ENCODE measurements at places on chromosomes 11 and 22.

DNA sequence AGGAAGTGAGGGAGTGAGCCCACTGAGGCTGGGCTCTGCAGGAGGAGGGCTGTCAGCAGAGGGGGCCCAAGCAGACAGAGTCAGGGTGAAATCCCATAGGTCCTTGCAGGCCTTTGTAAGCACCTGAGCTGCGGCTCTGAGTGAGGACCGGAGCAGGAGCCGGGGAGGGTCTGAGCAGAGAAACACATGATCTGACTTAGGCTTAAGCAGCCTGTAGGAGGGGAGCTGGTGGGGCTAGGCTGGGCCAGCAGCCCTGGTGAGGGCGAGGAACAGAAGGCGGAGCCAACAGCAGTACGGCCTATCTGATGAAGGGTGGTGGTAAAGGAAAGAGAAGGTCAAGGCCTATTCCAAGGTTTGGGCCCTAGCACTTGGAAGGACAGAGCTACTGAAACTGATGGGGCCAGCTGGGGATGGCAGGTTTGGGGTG lies 26.9 kb upstream of the CBX7 start:
- DNase-seq: peak; percentile 72

DNA sequence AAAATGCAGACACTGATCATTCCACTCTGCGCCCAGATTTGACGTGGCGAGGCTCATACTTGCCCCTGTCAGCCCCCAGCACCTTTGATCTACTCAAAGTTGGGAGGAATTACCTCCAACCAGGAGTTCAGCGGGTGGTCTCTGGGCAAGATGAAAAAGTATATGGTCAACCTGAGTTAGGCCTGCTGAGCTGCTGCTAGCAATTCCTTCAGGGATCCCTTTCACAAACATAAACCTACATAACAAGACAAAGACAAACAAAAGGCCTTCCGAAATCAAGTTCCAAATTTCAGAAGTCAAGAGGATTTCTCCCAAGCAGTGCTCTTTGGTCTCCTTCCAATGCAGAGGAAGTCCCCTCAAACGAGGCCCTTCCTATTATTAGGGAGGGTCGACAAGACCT lies 20.8 kb downstream of the CLDN5 start:
- DNase-seq: no peak

DNA sequence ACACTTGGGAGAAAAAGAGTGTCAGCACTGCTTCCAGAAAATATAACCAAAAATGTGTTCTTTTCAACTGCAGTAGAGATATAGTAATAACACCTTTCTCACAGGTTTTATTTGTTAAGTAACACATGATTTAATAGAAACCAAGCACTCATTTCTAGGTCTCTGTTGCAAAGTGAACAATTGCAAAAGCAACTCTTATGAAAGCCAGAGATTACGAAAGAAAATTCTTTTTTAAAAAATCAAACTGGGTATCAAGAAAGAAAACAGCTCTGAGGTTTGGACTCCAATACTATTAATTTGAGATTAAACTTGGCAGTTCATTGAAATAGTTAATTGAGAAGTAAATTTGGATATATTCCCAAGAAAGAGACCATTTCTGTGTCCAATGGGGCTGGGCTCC lies 9.8 kb upstream of the XKR3 start:
- DNase-seq: no peak

GRCh38 chr22:22384267-22384666 lies 124.3 kb downstream of the ZNF280B start:
- DNase-seq: no peak

- DNase-seq: no peak
These were observed 296.6 kb downstream of the TBC1D22A start for GRCh38 chr22:47059076-47059475.

GRCh38 chr11:15695096-15695721 lies 580.5 kb downstream of the INSC start:
- DNase-seq: no peak

DNA sequence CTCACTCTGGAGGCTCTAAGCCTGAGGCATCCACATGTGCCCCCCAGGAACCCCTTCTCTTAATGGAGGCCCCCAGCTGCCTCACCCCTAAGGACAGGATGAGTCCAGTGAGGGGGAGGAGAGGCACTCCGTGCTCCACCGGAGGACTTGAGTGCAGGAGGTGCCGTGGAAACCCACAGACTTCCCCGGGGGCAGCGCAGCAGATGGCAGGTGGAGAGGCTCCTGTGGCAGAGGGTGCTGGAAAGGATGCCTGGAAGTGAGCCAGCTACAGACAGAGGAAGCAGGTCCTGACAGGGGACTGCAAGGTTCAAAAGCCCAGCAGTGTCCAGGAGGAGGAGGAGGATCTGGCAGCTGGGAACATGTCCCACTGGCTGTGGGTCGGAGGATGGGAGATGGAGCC lies 1384.0 kb downstream of the TBC1D22A start:
- no peak for DNase-seq

GRCh38 chr11:62018981-62019664 lies 51.7 kb upstream of the FTH1 start:
- no peak for DNase-seq

DNA sequence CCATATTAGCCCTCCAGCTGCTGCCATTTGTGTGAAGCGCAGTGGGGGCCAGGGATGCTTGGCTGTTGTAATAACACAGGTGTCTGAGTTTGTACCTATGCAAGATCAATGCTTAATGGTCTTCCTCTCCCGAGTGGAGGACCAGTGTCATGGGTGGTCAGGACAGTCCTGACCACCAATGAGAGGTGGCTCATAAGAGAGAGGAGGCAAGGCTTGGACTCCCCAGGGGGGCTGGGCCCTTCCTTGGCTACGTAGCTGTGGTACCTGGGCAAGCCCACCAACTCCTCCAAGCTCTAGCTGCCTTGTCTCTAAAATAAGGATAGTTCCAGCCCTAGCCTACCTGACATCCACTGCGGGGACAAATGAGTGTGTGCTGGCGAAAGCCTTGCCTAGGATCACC lies 79.2 kb downstream of the OSBP2 start:
- no peak for DNase-seq

GRCh38 chr11:9664276-9665171 lies 647 bp downstream of the SWAP70 start:
- peak; percentile 37 for DNase-seq

DNA sequence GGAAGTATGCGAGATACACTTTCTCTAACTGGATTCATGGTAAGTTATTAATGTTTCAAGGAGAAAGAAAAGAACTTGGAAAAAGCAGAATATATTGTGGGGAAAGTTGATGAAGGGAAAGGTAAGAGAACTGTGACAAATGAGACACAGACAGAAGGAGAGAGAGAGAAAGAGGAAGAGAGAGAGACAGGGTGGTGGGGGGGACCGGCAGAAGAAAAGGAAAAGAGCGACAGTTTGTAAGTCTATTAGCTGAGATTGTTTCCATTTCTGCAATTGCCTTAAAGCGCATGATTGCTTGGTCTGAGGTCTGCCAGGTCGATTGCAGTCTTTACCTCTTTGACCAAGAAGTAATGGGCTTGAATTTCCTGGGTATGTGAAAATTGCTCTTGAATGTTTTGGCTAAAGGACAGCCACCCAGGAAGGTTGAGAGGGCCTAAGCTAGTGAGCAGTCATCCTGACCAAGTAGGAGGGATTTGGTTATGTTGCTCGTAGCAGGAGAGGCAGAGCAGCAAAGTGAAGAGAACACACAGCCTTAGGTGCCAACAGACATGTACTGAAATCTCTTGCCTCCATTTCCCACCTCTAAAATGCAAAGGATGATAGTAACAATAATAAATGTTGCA lies 23.6 kb upstream of the TMA7B start:
- DNase-seq: no peak

GRCh38 chr11:111777094-111778046 lies 11.2 kb upstream of the PPP2R1B start:
- DNase-seq: peak; percentile 78

- DNase-seq: peak; percentile 11
These were observed 12.2 kb downstream of the BCL9L start for GRCh38 chr11:118913411-118914125.

GRCh38 chr22:18075720-18076497 lies 1.9 kb upstream of the PEX26 start:
- DNase-seq: peak; percentile 88

GRCh38 chr11:121931748-121932352 lies 184.2 kb downstream of the BLID start:
- DNase-seq: no peak

GRCh38 chr11:9777525-9777924 lies 113.6 kb downstream of the SWAP70 start:
- DNase-seq: no peak

DNA sequence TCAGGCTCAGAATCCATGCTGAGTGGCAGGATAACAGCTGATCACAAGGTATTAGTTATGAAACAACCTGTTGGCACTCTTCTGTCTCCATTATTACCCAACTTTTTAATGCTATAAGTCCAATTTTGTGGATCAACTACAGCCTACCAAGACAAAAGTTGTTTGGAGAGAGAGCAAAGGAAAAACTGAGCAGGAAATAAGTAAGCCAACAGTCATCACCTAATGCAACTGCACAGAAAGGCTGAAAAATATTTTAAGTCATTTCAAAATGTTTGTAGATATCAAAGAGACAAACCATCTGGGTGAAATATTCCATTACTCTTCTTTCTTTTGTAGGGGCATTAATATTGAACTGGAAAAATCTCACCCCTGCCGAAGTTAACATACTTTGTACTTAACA lies 41.6 kb downstream of the FDX1 start:
- no peak for DNase-seq

GRCh38 chr22:42397332-42398249 lies 34.6 kb downstream of the NFAM1 start:
- no peak for DNase-seq

DNA sequence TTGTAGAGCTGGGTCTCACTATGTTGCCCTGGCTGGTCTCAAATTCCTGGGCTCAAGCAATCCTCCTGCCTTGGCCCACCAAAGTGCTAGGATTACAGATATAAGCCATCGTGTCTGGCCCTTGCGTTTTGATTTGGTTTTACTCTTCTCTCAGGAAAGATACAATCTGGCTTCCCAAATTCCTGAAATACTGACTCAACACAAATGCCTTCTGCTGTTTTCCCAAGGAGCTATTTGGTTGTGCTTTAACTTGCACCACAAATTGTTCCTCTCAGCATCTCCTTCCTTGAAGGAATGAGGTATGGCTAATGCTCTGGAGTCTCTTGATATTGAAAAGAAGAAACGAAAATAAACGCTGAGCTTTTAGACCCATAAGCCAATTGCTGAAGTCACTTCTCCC lies 110.0 kb upstream of the PAX6 start:
- DNase-seq: no peak

DNA sequence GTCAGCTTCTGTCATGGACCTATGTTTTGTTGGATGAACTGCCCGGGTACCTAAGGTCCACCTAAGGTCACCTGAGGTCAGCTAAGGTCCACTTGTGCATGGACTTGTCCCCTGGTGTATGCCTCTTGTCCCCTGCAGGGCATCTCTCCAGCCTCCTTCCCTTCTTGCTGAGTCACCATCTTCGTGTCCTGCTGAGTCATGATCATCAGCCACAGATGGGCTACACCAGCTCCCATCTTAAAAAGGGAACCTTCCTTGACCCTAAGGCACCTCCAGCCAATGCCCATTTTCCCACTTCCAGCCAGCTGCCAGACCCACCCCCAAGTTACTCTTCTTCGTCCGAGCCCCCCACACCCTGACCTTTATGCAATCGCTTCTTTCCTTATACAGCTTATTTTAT lies 544.9 kb downstream of the TBC1D22A start:
- DNase-seq: no peak

GRCh38 chr22:35478633-35479107 lies 62.0 kb upstream of the RASD2 start:
- no peak for DNase-seq

DNA sequence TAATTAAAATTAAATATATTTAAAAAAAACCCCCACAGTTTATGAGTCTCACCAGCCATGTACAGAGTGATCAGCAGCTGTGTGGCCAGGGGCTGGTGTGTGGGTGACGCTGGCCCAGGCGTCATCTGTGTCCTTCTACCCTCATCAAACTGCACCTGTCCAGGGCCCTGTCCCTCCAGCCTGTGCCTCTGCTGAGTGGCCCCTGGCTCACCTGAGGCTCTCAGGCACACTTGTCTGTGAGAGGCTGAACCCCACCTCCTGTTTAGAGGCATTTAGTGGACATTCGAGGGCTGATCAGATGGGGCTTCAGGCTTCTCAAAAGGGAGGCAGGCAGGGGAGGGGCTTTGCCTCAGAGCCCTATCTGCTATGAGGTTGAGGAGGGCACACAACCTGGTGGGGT lies 29.9 kb upstream of the SMIM38 start:
- no peak for DNase-seq

- no peak for DNase-seq
These were observed 424.7 kb downstream of the FAM181B start for GRCh38 chr11:82308979-82309378.

GRCh38 chr11:12052676-12053605 lies 44.5 kb upstream of the DKK3 start:
- no peak for DNase-seq

DNA sequence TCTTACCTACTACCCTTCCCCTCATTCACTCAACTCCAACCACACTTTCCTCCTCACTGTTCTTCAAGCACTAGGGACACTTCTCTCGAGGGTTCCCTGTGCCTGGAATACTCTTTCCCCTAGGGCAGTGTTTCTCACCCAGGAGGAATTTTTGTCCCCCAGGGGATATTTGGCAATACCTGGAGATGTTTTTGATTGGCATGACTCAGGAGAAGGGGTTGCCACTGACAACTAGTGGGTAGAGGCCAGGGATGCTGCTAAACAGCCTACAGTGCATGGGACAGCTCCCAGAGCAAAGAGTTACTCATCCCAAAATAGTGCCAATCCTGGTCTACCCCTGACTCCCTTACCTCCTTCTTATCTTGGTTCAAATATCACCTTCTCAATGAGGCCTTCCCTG lies 40.0 kb downstream of the BTG4 start:
- no peak for DNase-seq

GRCh38 chr11:40294349-40294735 lies 1165.1 kb downstream of the LRRC4C start:
- no peak for DNase-seq

- DNase-seq: no peak
These were observed 51.9 kb upstream of the PTPRJ start for GRCh38 chr11:47928426-47928825.

DNA sequence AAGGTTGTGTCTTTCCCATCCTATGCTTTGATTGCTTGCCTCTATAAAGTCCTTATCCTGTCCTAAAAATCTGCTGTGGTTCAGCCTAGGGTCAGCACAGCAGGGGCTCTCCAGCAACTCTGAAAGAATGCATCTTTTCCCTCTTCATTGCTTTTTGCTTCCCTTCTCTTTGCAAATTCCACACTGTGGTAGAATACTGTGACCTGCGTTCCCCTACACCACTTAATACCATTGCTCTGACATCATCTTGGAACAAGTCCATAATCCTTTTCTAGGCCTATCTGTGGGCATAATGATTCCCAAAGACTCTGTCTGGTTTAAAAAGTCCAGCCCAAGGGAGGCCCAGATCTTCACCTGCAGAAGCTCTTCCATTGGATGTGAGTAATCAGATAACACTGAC lies 177.7 kb downstream of the NAV2 start:
- DNase-seq: no peak

- peak; percentile 87 for DNase-seq
These were observed 1.0 kb upstream of the SESN3 start for GRCh38 chr11:95231881-95232605.
